ENCODE measurements at places on chromosomes 1 and 21. TPM values are rescaled to one million over a fixed set of nuclear protein-coding genes. Genes with fewer than 3 reads are reported as not detected.

FRRS1 gene
- 2.3 TPM for total RNA-seq

CLIC6 gene
- 0.82 TPM for total RNA-seq

IL20 gene
- total RNA-seq, result 0.28 TPM

CACHD1 gene
- 1.6 TPM for total RNA-seq

BSND gene
- not detected for total RNA-seq

C4BPA gene
- not detected for total RNA-seq

BRINP3 gene
- total RNA-seq, result not detected

CHIT1 gene
- total RNA-seq, result 1.4 TPM

RNU1-3 gene
- total RNA-seq, result 1,278 TPM

MAGOH gene
- total RNA-seq, result 65.2 TPM

RBM15 gene
- total RNA-seq, result 77.8 TPM

TCHH gene
- 0.05 TPM for total RNA-seq

AMY2A gene
- total RNA-seq, result not detected

GPR157 gene
- total RNA-seq, result 7.5 TPM

KRTAP12-2 gene
- not detected for total RNA-seq

NIBAN1 gene
- total RNA-seq, result 49.4 TPM

USH2A gene
- total RNA-seq, result not detected

AIM2 gene
- 103 TPM for total RNA-seq

ZNF593OS gene
- not detected for total RNA-seq

Measured in activated T-cell treated with anti-CD3 and anti-CD28 coated beads, Interleukin-2, amount 50 U/mL, for 72 hours (primary cell).